Chondrocyte (in vitro differentiated cells): ENCODE measurements at places on chromosomes 4 and X.

DNA sequence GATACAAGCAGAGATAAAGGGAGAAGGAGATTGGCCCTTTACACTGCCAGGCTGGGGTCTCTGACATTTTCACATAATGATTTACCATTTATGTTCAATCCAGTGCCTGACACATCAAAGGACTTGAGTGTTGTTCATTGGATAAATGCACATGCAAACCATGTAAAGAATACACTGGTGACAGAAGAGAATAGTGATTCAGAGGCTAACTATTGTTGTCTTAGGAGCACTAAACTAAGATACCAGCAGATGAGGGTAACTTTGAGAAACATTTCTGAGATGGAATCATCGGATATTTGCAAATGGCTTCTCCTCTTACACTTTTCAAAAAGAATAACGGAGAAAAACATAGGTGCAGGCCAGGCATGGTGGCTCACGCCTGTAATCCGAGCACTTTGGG, 67.3 kb upstream of the HHIP start:
- no peak for DNase-seq

- DNase-seq: no peak
Measured at GRCh38 chrX:107603429-107604159, 24.7 kb upstream of the PRPS1 start.

- DNase-seq: no peak
Measured at GRCh38 chr4:4721636-4722035, 137.8 kb upstream of the MSX1 start.

GRCh38 chr4:168587411-168588125, 90.7 kb downstream of the PALLD start:
- DNase-seq: no peak

GRCh38 chrX:39067866-39068265, 266.6 kb downstream of the MID1IP1 start:
- DNase-seq: no peak

DNA sequence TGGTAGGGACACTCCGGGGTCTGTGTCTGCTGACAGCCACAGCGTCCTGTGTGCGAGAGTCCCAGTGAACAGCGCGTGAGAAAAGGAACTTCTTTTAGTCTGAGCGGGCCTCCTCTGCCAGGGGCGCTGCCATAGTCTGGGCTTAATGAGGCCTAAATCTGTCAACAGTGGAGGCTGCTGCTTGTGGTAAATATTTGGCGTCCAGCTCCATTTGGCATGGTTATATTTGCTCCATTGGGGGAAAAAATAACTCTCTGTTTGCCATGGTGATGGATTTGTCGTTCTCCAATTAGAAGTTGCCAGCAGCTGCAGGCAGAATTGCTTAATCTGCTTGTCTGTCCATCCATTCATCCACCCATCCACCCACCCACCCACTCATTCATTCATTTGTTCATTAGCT, 71.4 kb upstream of the PSAPL1 start:
- DNase-seq: no peak

DNA sequence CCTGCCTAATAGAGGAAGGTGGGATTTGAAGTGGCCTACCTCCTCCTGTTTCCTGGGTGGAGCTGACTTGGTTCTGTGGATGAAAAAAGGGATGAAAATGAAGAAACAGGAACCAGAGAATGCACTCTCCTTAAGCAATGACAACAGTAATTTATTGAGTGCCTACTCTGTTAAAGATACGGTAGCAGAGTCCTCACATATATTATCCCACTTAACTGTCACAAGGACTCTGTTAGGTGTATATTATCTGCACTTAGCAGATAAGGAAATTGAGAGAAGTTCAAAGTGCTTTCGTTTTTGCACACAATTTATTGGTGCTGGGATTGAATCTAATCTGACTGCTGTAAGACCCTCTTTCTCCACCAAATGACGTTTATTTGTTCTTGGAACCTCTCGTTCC, 301.2 kb downstream of the PACRGL start:
- no peak for DNase-seq

GRCh38 chr4:48127231-48127630, 6.8 kb downstream of the TXK start:
- no peak for DNase-seq

DNA sequence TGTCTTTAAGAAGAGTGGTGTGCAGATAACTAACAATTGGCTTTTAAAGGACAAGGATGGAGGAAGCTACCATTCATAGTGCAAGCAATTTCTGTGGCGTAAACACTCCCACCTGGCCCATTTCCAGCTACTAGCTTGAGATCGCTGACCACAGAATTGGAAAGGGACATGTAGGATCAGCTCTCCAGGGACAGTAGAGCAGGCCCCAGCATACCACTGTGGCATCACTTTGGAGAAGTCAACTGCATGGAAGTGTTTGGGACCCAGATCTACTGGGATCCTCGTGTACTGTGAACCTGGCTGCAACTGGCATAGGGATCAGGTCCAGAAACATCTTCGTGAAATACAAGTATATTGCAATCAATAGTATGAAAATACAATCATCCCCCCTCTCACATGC, 515.0 kb downstream of the INPP4B start:
- DNase-seq: no peak

- no peak for DNase-seq
Measured at GRCh38 chr4:99586322-99586721, 11.7 kb downstream of the MTTP start.

- no peak for DNase-seq
Measured at GRCh38 chr4:25799522-25799921, 63.3 kb downstream of the SEL1L3 start.

- DNase-seq: no peak
Measured at GRCh38 chrX:2395261-2395992, 105.3 kb downstream of the DHRSX start.

- DNase-seq: no peak
Measured at GRCh38 chrX:40462795-40463194, 118.0 kb upstream of the ATP6AP2 start.

- no peak for DNase-seq
Measured at GRCh38 chr4:16155528-16156169, 70.6 kb downstream of the TAPT1 start.

DNA sequence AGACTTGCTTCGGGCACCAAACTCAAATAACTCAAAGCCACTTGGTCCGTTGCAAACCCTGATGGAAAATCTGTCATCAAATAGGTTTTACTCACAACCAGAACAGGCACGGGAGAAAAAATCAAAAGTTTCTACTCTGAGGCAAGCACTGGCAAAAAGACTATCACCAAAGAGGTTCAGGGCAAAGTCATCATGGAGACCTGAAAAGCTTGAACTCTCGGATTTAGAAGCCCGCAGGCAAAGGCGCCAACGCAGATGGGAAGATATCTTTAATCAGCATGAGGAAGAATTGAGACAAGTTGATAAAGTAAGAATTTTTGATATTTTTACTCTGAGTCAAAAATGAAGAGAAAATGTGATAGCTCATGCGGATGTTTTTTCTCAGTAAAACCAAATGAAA, 87.2 kb downstream of the NRK start:
- DNase-seq: no peak

- no peak for DNase-seq
Measured at GRCh38 chrX:93875621-93876282, 201.7 kb downstream of the FAM133A start.

GRCh38 chrX:74492720-74493201, 71.5 kb downstream of the SLC16A2 start:
- no peak for DNase-seq

- DNase-seq: no peak
Measured at GRCh38 chr4:40299811-40300292, 35.3 kb upstream of the CHRNA9 start.

DNA sequence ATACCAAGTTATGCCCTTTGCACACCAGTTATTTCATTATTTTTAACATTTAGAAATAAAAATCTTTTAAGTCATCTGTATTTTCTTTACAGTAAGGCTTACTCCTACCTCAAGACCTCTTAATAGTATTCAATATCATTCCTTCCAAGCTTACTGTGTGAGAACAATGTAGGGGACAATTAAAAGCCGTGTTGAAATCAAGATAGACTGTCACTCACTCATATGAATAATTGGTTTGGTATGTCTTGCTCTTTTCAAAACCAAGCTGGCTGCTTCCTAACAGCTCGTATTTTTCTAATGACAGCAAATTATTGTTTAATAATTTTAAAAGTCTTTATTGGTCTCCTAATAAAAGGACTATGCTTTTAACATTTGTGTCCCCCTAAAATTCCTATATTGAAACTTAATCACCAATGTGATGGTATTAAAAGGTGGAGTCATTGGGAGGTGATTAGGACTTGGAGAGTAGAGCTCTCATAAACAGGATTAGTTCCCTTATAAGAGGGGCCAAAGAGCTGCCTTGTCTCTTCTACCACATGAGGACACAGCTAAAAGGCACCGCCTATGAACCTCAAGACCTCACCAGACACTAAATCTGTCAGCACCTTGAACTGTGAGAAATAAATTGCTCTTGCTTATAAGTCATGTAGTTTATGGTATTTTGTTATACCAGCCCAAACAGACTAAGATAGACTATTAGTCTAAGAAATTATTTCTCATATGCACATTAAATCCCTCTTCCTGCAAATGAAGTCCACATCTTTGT, 4.1 kb downstream of the ABCB7 start:
- no peak for DNase-seq

DNA sequence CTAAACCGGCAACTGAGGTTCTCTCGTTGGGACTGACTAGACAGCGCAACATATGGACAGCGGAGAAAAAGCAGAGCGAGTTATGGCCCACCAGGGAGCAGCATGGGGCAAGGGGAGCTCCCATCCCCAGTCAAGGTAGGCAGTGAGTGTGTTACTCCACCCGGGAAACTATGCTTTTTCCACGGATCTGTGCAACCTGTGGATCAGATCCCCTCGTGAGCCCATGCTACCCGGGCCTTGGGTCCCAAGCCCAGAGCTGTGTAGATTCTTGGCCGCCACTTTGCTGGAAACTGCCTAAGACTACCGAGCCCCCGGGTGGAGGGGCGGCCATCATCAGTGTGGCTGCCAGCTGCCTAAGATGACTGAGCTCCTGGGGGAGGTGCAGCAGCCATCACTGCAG, 140.9 kb downstream of the PAPSS1 start:
- no peak for DNase-seq

DNA sequence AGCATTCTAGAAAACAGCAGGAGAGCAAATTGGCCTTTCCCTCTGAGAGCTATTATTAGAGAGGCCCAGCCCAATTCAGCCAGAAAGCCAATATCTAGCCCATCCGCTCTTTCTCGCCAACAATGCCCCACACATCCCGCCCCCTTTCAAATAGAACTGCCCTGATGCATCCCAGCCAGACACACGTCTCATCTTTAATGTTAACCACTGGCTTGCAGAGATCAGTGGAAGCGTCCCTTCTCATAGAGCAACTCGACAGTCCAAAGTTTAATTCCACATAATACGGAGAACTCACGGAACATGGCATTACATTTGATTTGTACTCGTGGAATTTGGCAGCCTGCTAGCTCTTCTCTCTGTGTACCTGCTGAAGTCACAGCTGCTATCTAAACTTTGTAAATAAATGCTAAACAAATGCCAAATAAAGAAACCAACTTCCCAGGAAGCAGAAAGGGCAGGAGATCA, 304.4 kb downstream of the DHX15 start:
- no peak for DNase-seq

DNA sequence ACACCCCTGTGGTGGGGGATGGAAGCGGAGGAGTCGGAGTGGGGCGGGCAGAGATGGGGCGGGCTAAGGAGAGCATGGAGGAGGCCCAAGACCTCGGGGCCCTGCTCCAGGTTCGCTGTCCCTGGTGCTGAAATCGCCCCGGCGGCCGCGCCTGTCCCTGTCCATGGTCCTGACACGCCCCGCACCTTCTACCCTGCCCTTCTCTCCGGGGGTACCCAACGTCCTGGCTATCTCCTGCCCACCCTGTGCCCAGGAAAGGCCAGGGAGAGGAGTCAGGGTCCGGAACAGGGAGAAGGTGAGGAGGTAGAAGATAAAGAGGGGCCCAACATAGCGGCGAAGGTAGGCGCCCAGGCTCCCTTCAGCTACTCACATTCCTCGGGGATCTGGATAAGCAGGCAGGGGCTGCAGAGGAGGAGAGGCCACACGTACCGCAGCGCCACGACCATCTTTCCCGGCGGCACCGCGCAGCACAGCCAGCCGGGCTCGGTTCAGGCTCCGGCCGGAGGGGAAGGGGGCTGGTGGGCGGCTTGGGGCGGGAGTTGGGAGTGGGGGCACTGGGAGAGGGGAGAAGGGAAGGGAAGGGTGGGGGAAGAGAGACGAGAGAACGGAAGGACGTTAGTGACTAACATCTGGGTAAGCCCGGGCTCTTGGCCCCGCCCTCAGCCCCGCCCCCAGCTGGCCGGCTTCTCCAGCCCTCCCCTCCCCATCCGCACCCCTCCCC, 10.4 kb downstream of the L1CAM start:
- peak; percentile 88 for DNase-seq

DNA sequence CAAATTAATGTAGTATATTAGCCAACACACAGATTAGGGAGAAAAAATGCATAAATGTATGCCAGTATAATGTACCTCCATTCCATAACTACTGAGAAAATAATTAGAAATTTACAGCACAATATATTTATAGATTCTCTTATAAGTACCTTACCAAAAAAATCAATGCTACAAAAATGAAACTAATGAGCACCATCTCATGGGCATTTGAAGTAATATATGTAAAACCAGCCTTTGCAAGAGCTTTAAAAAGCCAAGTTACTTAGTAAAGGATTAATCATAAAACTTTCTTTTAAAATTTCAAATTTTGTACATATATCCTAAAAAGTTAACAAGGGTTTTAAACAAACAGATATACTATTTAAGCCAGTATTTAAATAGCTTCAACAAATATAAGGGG, 43.2 kb downstream of the LRBA start:
- DNase-seq: no peak

DNA sequence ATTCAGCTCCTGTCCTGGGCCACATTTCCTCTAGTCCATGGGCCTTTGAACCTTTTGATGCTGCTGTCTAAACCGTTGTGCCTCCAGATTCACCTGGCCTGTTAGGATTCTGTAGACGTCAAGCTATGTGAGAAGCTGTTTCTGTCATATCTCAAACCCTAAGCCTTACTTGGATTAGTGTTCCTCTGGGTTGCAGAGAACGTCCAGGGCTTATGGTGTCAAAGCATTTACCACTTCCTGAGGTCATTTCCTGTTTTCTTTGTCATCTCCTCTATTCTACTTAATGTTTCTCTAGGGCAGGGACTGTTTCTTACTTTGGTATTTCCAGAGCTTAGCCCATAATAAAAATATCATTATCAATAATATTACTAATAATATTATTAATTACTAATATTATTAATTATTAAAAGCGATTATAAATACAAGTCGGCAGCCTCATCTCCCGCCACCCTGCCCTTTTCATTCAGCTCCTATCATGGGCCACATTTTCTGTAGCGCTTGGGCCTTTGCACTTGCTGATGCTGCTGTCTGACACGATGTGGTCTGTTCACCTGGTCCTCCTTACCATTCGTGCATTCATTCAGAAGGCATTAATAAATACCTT, 19.1 kb downstream of the PRIMPOL start:
- DNase-seq: no peak

GRCh38 chr4:40617872-40618271, 11.8 kb downstream of the RBM47 start:
- no peak for DNase-seq

- DNase-seq: no peak
Measured at GRCh38 chrX:119853444-119853843, 681 bp upstream of the UPF3B start.

GRCh38 chr4:148253768-148254167, 188.4 kb downstream of the NR3C2 start:
- DNase-seq: no peak

GRCh38 chrX:22389556-22390179, 117.0 kb downstream of the CBLL2 start:
- no peak for DNase-seq

- DNase-seq: no peak
Measured at GRCh38 chr4:101158134-101158482, 189.2 kb downstream of the PPP3CA start.
